ENCODE measurements at places on chromosomes 1 and 21.

GRCh38 chr1:247681288-247681897 lies 1.9 kb upstream of the OR13G1 start:
- no peak for DNase-seq

GRCh38 chr1:195733408-195733807 lies 874.8 kb downstream of the KCNT2 start:
- no peak for DNase-seq

GRCh38 chr1:90322186-90322585 lies 327.3 kb downstream of the ZNF326 start:
- no peak for DNase-seq

- DNase-seq: no peak
Measured at GRCh38 chr1:164180824-164181223, 378.2 kb upstream of the PBX1 start.
